T47D (cell line): ENCODE measurements at places on chromosomes 6 and 20.
A peak's percentile ranks its signal among the peaks of the same experiment; 100 is the strongest.

GRCh38 chr20:63183422-63184146 lies 32.3 kb downstream of the YTHDF1 start:
- peak; percentile 84 for DNase-seq

GRCh38 chr6:110723017-110723416 lies 92.3 kb downstream of the CDK19 start:
- no peak for DNase-seq

- no peak for DNase-seq
These were observed 312.6 kb downstream of the THBS2 start for GRCh38 chr6:168941036-168941435.

- no peak for DNase-seq
These were observed 5.7 kb downstream of the TMEM151B start for GRCh38 chr6:44275749-44276648.

GRCh38 chr20:23794841-23795240 lies 31.7 kb downstream of the CST2 start:
- DNase-seq, result no peak

- no peak for DNase-seq
These were observed 5.5 kb upstream of the NPBWR2 start for GRCh38 chr20:64112691-64113443.

DNA sequence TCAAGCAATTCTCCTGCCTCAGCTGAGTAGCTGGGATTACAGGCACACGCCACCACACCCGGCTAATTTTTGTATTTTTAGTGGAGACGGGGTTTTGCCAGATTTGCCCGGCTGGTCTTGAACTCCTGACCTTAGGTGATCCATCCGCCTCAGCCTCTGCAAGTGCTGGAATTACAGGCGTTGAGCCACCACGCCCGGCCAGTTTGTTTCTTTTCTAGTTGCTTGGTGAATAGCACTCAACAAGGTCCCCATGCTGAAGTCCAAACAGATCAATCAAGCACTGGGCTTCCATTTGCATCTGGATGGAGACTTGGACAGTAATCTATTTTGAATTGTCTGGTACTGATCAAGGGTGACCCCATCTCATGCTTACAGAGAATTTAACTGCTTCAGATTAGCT lies 108.9 kb upstream of the FOXO3 start:
- no peak for DNase-seq

DNA sequence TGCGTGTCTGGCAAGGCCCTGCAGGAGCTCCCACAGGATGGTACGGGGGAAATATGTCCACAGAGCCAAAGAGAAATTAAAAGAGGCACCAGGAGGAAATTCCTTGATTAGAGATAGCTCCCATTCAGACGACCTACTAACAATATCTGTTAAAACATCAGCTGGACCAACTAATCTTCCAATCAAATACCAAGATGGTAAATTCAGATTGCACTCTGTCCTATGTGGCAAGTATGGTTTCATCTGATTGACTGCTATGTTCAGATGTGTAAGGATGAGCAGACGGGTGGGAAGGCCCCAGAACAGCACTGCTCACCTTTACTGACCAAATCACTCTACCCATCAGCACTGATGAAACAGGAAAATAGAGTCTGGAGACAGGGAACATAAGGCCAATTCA lies 19.5 kb downstream of the BPIFA2 start:
- DNase-seq, result no peak

GRCh38 chr6:117440706-117441525 lies 15.2 kb upstream of the ROS1 start:
- DNase-seq, result no peak

- DNase-seq, result no peak
These were observed 52.2 kb upstream of the CCDC167 start for GRCh38 chr6:37551867-37552266.

- no peak for DNase-seq
These were observed 115.2 kb upstream of the BCLAF1 start for GRCh38 chr6:136404627-136405419.

GRCh38 chr6:132746048-132746447 lies 11.7 kb downstream of the VNN2 start:
- DNase-seq, result no peak

GRCh38 chr6:107653183-107653580 lies 163.3 kb downstream of the SOBP start:
- DNase-seq, result no peak

- DNase-seq, result no peak
These were observed 54.4 kb upstream of the CCDC28A start for GRCh38 chr6:138719011-138719635.

GRCh38 chr6:42210551-42210950 lies 7.1 kb downstream of the MRPS10 start:
- DNase-seq, result no peak

- DNase-seq, result no peak
These were observed 219.6 kb downstream of the NRN1 start for GRCh38 chr6:5786969-5787720.

- no peak for DNase-seq
These were observed 47.1 kb upstream of the SAMHD1 start for GRCh38 chr20:36998652-36999051.

GRCh38 chr20:47862574-47863240 lies 77.4 kb upstream of the SULF2 start:
- no peak for DNase-seq

DNA sequence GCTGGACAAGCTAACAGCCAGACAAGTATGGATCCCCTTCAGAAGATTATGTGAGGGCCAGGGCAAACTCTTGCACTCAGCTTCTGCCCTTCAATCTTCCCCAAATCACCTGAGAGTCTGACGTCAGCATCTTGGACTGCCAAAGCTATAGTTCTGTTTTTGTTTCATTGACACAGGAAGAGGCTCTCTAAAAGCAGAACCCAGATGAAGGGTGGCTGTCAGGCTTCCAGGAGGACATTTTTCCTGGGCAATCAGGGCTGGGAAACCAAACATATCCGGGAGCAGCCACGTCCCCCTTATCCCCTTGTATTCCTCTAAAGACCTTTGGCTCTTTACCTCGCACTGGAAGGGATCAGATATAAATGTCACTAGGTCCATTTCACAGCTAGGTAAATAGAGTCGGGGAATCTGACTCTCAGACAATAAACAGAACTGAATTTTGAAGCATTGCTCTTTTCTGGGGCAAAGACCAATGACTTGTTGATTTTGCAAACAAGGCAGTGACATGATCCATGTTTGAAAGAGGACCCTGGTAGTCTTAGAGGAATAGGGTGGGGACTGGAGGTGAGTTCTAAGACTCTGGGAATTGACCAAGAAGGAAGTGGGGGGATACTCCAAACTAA lies 13.3 kb downstream of the MAFB start:
- no peak for DNase-seq

DNA sequence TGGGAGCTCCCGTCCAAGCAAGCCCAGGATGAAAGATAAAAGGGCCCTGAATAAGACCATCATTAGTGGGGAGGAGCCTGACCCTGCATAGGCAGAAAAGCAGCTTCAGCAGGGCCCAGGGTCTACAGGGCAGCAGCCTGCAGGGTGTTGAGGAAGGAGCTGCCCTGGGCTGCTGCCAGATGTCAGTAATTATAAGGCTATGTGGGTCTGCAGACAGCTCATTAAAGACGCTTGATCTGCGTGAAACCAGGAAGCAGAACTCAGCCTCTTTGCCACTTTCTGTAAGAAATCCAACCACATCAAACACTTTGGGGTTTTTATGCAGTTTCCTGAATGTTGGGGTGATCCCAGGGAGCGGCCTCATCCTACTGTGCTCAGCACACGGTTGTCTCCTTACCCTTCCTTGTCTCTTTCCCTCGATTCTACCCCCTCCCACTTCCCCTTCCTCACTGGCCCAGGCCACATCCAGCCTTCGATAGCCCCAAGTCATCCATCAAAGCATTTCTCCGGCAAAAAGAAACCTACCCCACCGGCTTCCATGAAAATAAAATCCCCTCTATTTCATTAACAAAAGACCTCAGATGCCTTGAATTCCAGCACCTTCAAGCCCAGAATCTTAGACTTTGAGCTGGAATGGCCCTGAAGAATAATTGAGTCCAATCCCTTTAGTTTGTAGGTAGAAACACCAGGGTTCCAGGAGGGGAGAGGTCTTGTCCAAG lies 1.0 kb upstream of the TGM6 start:
- DNase-seq, result no peak

DNA sequence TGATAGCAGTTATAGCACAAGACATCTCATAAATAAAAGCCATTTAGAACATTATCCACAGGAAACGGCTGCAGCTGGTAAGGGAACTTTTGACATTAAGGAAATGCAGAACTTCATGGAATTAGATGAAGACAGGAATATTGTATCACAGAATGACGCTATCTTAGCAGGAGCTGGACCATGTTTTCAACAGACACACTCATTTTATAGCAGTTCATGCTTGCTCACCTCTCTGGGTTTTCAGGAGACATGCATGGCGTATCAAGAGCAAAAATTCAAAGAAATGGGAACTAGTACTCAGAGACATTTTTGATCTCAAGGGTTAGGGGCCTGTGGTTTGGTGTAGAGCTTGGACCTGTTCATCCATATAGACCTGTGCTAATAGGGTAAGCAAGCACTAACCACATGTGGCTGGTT lies 125.0 kb downstream of the FYN start:
- DNase-seq, result no peak

GRCh38 chr6:141963543-141964295 lies 169.0 kb upstream of the GJE1 start:
- no peak for DNase-seq

- no peak for DNase-seq
These were observed 117.1 kb upstream of the TAB2 start for GRCh38 chr6:149200282-149200945.
